ENCODE measurements at places on chromosomes 13 and 19. TPM values are rescaled to one million over a fixed set of nuclear protein-coding genes. Genes with fewer than 3 reads are reported as not detected.

- no peak for DNase-seq
Measured at GRCh38 chr19:19487077-19487949, 28.0 kb downstream of the TSSK6 start.

KRTDAP gene
- not detected for total RNA-seq

VSTM2B gene
- 2.5 TPM for total RNA-seq

ZNF780A gene
- total RNA-seq = 9.7 TPM

DNA sequence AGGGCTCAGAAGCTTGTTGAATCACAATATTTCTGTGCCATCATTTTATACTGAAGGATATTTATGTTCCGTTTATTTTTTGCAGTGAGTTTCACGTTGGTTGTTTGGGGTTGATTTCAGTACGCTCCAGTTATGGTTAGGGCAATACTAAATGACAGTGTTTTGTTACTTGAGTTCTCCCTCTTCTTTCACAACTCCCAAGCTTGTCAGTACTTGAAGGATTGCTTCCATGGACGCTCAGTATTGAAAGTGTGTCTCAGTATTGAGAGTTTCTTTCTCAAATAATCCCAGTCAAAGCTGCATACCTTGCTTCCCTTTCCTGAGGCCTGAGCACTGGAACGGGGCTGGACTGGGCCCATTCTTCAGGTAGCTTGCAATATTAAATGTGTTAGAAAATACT, 38.9 kb downstream of the LACC1 start:
- no peak for DNase-seq

SRRM5 gene
- not detected for total RNA-seq

CFAP97D2 gene
- total RNA-seq = not detected

DNA sequence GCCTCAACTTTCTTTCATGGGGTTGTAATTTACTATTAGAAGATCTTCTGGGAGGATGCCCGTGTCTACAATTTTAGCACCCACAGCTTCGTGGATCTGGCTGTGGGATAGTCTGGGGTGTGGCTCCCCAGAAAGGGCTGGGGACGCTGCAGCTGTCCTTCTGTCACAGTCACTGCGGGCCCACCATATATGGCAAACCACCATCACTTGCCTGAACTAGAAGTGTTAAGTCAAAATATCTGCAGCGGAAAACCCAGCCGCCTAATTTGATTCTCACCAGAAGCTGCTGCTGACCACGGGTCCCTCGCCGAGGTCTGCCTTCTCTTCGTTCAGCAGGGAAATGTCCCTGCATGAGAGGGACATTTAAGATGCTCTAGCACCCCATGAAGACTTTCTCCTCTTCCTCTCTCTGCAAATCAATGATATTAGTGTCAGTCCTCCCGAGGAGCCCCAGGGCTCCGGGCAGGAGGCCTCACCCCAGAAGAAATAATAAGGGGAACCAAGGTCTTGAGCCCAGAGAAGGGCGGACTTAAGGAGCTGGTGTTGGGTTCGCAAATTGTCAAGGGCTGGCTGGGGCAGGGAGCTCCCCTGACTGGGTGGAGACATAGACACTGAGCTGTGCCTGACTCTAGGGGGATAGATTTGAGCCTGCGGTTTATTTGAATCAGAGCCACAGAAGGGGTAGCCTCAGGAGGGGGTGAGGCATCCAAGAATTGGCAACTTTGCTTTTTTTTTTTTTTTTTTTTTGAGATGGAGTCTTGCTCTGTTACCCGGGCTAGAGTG, 3.0 kb upstream of the MATK start:
- no peak for DNase-seq

GRCh38 chr19:13929956-13930355, 8.3 kb downstream of the PODNL1 start:
- no peak for DNase-seq

ADGRE3 gene
- not detected for total RNA-seq

SIAH3 gene
- not detected for total RNA-seq

DNA sequence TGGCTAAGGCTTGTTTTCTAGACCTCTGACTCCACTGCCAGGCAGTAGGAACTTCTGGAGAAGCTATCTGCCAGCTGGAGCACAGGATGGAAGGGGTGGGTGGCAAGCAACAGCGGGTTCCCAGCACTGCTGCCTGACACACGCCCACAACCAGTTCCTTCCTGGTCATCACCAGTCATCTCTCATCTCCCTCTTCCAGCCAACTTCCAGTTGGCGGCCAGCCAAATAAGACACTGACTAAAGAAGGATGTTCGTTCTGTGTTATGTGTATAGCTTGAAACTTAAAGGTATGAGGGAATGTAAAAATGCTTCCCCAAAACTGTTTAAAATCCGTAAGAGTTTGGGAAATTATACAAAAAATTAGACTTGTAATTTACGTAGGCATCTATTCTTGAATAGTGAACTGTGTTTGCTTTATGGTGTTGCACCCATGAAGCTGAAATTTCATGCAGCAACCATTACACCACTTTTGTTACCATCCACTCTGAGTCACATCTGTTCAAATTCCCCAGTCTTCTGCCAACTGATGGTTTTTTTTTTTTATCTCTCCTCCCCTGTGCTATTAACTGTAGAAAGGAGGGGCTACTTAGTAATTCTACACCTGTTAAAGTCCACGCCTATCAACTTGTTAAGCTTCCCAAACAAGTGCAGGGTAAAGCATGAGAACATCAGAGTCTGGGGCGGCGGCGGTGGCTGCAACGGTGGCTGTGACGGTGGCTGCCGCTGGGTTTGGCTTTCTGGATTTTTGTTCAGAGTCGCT, 86.2 kb upstream of the FRY start:
- peak; percentile 51 for DNase-seq

GRCh38 chr19:10983026-10983425, 22.2 kb downstream of the SMARCA4 start:
- DNase-seq = no peak

- no peak for DNase-seq
Measured at GRCh38 chr13:65633806-65634205, 1596.3 kb downstream of the PCDH9 start.

DNA sequence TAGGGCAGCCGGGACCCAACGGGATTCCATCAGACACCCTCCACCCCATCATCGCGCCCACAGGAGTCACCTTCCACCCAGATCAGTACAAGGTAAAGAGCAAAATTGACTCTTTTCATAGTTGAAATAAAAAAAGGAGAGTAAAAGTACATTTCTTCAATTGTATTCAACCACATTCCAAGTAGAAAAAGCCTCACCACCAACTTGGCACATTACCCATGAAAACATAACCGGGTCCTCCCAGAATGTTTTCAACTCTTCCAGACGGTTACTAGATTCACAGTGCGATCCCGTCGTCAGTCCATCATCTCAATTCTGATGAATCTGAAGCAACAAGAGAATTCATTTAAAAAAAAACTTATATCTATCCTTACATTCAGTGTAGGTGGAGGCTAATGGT, 125.2 kb downstream of the RAB20 start:
- DNase-seq = no peak

GRCh38 chr13:98419786-98420553, 156.9 kb downstream of the STK24 start:
- DNase-seq = no peak

GRCh38 chr13:87274209-87274819, 396.9 kb upstream of the SLITRK5 start:
- peak; percentile 48 for DNase-seq

DNA sequence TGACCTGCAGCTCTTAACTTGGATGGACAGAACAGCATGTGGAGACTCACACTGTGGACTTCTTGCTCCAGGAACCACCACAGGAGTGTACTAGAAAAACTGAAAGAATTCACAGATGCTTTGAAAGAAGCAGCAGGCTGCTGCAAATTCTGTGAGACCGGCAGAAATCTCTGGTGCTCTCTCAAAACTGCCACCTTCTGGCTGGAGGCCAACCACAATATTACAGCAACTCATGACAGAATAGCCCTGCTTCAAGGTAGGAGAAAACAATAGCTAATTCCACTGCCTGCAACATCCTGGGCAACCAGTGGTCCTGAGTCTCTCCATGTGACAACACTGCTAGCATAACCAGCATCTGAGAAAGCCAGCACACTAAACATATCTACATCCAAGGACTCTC, 26.9 kb downstream of the CDK8 start:
- no peak for DNase-seq

- DNase-seq = no peak
Measured at GRCh38 chr13:75723901-75724300, 87.8 kb downstream of the LMO7 start.

ZNF576 gene
- total RNA-seq = 6.9 TPM

SHISA7 gene
- not detected for total RNA-seq

PSG1 gene
- total RNA-seq = 27.1 TPM

GRCh38 chr19:16880884-16881554, 7.8 kb upstream of the F2RL3 start:
- DNase-seq = no peak

BRSK1 gene
- total RNA-seq = 8.9 TPM

ZFP36 gene
- 1.9 TPM for total RNA-seq

- DNase-seq = no peak
Measured at GRCh38 chr13:109333893-109334651, 452.3 kb downstream of the IRS2 start.

DNA sequence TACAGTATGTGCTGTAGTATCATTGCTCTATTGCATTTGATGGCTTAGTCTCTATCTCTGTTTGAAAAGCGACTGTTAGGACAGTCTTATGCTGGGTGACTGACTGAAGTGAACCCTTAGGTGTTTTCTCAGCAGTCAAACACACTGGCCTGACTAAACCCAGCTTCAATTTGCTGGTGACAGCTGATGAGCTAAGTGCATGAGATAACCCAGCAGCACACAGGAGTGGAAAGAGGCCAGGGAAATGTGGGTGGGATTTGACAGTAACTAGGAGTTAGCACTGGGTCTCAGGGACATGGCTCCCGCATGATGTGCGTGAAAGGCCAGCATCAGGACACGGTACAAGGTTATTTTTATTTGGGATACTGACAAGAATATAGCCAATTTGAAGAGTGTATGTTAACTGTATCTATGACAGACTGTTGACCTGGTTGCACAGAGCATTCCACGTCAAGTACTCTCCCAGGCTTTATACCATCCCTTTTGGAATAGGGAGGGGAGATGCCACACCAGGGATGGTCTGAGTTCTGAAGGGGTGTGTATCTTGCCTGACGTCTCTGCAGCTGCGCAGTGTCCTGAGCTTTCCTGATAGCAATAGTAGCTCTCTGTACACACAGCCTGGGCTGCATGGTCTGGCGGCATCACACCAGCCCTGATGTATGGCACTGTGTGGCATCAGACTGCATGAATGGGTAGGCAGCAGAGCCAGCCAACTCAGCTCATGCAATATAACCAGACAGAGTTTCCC, 144.8 kb downstream of the FLT1 start:
- DNase-seq = no peak

- no peak for DNase-seq
Measured at GRCh38 chr19:3748965-3749364, 12.5 kb downstream of the APBA3 start.

MICOS13 gene
- total RNA-seq = 36.5 TPM

GRCh38 chr19:44645407-44646048, 1.8 kb downstream of the PVR start:
- no peak for DNase-seq
